ENCODE measurements at places on chromosomes 5 and 9.

DNA sequence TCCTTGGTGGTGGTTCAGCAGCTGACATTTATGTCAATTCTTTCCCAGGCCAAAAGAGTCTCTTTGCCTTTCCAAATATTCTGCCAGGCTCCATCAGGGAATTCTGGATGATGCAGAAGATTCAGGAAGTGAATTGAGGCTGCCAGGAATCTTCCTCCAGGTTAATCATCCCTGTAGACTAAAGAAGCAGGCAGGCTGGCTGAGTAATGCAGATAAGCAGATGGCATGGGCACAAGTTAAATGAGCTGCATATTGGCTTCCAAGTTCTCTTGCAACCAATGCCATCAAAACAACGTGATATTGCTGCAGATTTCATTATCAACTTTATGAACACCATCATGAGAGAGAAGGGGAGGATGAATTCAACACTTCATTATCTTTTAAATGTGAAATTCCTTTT is 324.5 kb downstream of the KCNN2 start:
- DNase-seq = no peak

DNA sequence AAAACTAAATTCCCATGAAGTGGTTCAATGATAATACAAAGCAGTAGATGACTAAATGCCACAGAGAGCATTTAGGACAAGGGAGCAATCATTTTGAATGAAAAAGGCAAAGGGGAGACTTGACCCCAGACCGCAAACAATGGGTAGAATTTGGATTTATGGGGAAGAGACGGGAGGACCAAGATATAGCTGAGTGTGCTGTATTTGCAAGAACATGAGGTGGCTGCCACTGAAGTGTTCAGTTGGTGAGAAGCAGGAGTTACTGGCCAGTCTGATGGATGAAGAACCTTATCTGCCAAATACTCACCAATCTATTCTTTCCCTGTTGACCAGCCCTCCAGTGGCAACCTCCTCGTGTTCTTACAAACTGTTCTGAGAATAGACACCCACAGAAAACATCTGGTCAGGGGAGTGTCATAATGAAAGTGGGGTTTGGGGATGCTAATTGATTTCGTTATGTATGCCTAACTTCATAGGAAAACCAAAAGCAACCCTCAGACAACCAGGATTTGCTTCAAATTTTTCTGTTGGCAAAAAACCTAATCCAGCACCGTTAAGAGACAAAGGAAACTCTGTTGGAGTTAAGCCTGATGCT is 19.8 kb downstream of the TDRD7 start:
- DNase-seq = no peak

- DNase-seq = no peak
These were observed 107.0 kb downstream of the CDH6 start for GRCh38 chr5:31300501-31300900.

GRCh38 chr9:78510035-78510434 is 213.1 kb downstream of the PSAT1 start:
- no peak for DNase-seq

DNA sequence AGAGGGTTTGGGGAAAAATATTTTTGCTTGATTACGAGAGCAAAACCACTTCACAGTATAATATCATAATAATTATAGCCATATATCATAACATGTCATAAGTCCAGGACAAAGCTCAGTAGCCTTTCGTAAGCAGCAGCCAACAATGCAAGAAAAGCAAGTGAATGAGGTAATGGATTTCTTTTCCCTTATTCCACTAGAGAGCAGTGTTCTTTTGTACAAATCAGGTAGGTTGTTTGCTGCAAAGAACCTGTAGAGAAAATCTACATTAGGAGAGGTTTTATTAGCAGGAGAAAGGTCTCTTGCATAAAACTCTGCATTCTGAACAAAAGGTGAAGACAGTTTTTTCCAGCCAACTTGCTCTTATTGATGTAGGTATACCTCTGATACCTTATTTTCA is 1033.4 kb downstream of the TLE4 start:
- DNase-seq = no peak

DNA sequence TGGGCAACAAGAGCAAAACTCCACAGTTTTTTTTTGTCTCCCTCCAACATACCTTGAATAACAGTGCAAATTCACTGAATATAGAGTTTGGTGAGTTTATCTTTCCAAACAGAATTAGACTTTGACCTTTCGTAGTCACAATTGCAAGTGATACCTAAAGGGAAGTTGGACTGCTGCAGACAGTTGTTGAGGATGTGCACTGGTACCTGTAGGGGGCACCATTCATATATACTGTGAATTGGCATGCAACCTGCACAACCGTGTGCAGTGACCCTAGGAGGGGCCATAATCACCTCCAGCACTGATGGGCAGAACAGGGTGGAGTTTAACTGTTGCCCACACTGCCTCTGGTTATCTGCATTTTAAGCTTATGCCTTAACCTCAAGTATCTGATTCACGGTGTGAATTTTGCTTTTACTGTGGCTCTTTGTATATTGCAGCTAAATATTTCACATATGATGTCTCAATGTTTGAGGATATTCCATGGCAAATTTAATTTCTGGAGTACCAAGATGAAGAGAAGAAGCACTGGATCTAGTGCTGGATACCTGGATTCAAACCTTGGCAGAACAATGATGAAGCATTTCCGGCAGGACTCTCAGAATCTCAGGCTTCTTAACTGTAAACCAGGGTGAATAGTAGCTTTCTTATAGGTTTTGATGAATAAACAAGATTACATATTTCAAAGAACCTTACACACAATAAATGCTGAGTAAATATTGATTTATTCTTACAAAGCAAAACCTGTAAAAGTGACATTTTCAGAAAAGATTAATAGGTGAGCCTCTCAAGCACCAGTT is 144.3 kb downstream of the ACTBL2 start:
- no peak for DNase-seq

GRCh38 chr9:22332202-22332601 is 114.4 kb upstream of the DMRTA1 start:
- no peak for DNase-seq

DNA sequence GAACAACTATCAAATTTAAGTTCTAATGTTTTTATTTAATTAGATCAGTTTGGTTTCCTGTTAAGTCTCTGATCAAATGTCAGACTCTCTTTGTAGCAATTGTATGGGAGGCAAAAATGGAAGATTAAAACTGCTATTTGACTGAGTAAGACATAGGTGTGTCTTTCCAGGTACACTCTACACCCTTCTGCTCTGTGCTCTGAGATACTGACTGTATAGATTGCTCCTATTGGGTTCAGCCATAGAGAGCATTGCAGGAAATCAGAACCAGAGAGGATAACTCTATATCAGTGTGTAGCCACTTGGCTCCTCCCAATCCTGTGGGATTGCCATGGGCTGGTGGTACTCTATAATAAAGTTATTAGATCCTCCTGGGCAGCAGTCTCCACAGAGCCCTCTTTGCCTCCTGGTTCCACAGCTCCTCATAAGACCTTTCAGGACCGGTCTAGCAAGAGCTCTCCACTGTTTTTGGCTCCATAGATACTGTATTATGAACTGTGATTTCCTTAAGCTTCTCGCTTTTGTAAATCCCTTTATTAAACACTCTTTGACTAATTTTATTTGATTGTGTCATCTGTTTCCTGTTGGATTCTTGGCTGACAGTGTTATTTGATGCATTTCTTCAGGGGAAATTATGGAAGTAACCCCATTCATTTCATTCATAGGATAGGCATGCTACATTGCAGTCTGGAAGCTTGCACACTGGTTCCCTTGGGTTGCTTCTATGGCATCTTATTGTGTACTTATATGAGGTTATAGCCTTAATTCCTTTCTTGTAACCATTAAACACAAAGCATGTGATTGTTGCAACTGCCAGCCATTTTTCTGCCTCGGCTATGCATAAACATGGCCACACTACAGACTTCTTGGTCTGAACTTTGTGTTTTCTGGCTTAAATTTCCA is 115.6 kb downstream of the VCAN start:
- DNase-seq = no peak

DNA sequence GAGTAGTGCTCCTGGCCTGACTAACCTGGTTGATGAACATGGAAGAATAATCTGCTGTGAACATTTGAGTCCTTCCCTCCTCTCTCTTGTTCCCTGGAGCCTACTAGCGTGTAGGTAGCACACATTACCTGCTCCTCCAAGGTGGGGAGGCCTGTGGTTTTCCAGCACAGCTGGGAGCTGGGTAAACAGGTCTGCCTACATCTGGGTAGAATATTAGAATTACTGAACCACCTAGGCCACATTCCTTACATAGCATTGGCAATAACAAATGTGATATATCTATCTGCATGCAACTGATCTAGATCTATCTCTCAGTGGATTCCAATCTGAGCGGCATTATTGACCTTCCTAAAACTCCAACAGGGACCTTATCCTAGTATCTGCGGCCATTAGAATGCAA is 151.0 kb upstream of the ZNF366 start:
- no peak for DNase-seq

DNA sequence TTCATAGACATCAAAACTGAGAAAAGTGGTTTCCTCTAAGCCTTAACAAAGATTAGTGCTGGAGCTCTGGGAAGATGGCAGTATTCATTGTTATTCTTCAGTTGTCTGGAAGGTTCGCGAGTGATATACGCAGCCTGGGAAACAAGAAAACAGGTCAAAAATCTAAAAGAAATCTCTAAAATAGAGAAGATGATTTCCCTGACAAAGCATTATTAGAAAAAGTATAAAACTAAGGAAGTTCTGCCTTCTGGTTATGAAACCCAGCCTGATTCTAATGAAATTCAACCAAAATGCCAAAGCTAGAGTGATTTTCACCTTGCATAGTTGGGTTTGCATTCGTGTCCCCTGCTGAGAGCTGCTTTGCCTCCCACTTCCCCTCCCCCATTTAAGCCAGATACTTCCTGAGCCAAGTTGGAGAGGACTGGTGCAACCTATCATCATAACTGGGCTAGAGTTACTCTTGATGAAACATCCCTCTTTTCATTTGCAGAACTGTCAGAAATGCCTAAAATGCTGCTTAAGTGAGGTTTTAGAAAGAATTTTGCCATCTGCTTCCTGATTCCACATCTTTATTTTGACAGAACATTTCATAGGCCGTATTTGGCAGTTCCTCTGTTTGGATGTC is 48.4 kb downstream of the NDFIP1 start:
- DNase-seq = no peak

GRCh38 chr9:95067897-95068296 is 249.6 kb downstream of the FANCC start:
- no peak for DNase-seq

GRCh38 chr9:111297066-111297824 is 32.8 kb downstream of the OR2K2 start:
- DNase-seq = no peak

All from GM06990 (cell line).